ENCODE measurements at places on chromosomes 4 and X.

DNA sequence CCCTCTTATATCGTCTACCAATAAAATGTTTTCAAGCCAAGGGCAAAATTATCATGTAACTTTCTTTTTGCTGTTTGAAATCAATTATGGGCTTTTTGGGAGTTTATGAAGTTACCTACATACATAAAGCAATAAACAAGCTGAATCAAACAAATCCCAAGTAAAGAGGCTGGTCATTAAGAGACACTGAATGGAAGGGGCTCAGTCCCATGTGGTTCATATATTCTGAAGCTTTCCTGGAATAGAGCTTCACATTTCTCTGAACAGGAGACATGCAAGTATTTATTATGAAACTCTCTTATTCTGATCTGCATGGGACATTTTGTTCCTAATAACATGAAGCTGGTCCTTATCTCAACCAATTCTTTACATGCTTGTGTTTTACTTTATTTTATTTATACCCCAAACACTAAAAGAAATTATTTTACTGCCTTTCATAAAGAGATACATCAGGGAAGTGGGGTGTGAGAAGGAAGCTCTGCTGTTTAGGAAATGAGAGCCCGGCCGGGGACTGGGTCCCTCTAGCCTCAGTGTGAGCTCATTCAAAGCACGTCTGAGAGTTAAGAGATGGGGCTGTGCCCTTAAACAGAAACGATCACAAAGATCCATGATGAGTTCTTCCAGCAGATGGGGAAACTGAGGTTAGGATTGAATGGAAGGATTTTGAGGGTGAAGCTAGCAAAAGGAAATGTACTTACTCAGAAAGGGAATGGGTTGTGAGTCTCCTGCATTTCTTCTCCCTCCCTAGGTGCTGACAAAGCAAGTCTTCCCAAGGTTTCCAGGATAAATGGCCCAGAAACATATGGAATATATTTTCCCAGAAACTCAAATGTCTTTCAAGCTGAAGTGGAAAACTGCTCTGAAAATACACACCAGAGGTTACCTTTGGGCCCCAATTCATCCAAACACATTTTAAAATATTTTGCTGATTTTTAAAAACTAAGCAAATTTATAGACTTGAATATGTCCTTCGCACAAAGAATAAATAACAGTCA lies 93.1 kb upstream of the LNX1 start:
- no peak for ATAC-seq

- ATAC-seq, result no peak
Measured at GRCh38 chrX:1380672-1381233, 11.2 kb downstream of the SLC25A6 start.

DNA sequence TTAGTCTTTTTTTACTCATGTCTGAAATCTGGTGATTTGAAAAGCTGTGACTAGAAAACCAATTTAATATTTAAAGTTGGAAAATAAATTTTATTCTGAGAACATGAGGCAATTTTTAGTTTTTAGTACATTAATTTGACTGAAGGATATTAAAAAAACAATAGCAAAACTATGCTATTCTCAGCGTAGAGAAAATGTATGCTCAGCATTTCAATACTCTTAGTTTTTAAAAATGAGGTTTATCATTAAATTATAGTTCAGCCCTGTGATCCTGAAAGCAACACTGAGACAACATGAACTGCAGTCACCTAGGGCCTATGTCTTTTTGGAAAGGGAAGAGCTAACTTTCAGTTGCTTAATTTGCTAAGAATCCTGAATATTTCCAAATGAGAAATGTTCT lies 9.5 kb downstream of the GALNT7 start:
- ATAC-seq, result no peak

DNA sequence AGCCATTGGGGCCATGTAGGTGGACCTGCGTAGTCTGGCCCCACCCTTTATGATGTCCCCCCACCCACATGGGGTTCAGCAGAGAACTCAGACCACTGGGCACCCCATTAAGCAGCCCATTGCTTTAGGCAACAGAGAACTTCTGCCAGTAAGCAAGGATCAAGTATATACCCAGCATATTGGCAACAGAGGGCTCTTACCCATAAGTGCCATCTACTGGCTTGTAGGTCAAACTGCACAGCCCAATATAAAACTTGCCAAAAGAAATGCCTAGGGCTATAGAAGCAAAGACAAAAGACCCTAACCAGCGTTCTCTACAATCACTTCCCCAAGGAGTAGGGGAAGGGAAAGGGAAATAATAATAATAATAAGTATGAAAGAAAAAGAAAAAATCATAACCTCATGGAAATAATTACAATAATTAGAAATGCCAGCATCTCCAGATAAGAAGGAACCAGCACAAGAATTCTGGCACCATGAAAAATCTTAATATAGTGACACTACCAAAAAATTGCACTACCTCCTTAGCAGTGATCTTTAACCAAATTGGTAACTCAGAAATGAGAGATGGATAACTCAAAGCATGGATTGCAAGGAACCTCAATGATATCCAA lies 1090.7 kb downstream of the FAT4 start:
- ATAC-seq, result no peak

DNA sequence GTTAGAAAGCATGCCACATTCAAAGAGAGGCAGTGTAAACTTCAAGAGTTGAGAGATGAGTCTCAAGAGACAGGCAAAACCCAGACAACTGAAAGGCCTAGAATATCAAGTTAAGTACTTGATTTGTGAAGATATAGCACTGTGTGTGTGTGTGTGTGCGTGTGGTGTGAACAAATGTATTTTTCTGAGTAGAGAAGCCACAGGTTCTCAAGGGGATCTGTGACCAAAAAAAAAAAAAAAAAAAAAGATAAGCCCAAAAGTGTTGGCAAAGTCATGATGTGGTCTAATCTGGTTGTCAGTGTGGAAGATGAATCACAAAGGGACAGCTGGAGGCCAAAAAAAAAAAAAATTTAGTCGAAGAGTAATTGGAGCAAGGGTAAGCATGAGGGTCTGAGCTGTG lies 3.9 kb downstream of the RIPPLY1 start:
- ATAC-seq, result no peak

- ATAC-seq, result no peak
Measured at GRCh38 chrX:16867947-16868346, 2.2 kb downstream of the RBBP7 start.

DNA sequence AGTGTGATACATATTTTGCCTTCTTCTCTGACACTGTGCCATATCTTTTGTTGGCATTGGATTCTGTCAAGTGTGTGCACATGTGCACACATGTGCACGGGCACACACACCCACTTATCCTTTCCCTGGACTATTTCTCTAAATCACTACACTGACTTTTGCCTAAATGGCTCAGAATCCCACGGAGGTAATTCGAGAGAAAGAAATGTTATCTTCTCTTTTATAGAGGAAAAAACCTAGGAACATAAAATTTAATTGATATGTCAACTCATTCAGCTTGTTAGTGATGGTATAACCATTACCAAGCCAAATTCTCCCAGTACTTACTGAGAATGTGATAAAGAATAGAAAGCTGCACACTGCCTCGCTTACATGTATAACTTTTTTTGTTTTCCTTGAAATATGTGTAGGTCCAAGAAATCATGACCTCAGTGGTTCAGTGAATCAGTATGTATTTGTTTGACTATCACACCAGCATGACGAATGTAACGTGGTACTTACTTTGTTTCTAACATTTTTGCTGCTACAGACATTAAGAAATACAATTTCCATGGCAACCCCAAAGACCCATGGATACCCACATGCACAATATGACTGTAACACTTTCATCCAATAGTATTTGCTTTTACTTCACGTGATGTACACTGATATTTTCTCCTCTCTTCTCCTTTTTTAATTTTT lies 163.0 kb downstream of the PCDH7 start:
- ATAC-seq, result no peak

DNA sequence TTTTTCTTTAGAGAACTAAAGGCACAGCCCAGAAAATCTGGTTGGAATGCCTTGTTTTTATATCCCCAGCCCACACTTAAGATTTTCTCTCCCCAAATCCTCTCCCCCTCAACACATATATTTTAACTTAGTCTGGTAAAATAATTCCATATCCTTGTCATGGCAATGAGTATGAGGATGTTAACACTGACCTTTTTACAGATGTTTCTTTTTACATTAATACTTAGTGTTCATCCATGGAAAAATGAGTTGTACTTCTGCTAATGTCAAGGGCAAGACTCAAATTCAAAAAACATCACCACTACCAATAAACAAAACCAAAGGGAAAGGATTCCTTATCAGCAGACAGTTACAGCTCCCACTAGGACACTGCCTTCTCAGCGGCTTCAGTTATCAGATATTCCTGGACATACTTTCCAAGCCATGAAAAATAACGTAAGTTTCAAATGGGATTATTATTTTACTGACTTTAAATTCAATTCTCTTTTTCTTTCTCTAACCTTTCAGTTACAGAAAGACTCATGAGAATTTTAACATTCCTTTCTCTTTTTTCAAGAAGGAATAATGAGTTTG lies 83.3 kb downstream of the RASL11B start:
- ATAC-seq, result no peak

GRCh38 chrX:30570505-30570904 lies 7.1 kb downstream of the TASL start:
- ATAC-seq, result no peak

- ATAC-seq, result no peak
Measured at GRCh38 chrX:50618788-50619558, 148.3 kb upstream of the DGKK start.

DNA sequence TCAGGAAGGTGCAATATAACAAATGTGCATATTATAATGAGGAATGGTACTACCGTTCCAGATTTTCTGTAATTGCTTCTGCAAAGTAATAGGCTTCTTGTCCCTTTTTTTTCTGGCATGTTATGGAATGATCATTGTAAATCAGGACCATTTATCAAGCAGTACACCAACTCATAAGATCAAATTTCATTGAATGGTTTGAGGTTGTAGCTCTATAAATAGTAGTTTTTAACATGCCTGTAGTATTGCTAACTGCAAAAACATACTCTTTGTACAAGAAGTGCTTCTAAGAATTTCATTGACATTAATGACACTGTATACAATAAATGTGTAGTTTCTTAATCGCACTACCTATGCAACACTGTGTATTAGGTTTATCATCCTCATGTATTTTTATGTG lies 12.6 kb downstream of the IBSP start:
- no peak for ATAC-seq

GRCh38 chr4:140675599-140676231 lies 80.5 kb downstream of the TBC1D9 start:
- no peak for ATAC-seq

- no peak for ATAC-seq
Measured at GRCh38 chrX:21723084-21723483, 34.8 kb downstream of the SMPX start.

DNA sequence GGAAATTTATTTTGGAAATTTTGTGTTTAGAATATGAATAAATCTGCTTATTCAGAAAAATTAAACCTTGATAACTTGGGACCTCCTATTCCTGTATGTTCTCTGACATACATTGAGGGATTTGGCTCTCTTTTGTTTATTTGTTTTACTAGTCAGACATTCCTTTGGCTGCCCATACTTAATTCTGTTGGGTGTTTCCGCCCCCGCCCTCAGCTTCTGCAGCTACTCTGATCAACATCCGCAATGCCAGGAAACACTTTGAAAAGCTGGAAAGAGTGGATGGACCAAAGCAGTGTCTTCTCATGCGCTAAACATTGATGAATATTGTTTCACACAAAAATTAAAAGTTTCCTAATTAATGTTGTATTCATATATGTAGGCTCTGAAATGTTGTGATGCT lies 40.5 kb downstream of the RRAGB start:
- no peak for ATAC-seq

DNA sequence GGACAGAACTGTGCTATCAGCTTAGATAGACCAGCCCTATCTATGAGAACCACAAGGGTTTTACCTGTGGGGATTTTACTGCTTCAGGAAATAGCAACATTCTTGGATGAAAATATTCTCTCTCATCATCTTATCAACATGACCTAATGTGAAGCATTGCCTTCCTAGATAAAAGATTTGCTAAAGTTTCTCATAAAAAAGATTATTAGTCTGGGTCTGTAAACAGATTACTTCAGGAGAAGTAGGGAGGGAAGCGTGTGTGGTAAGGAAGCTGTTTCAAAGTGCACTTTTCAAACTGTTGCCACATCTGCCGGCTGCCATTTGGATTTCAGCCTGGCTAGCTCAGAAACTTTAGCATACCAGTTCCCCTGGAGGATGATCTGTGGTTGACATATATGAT lies at the start of gene NOX1:
NOX1 (minus strand) TSS at position 35 of the 400 bp plus-strand sequence. CDS start 220 bp downstream, outside the sequence.
- ATAC-seq, result no peak

DNA sequence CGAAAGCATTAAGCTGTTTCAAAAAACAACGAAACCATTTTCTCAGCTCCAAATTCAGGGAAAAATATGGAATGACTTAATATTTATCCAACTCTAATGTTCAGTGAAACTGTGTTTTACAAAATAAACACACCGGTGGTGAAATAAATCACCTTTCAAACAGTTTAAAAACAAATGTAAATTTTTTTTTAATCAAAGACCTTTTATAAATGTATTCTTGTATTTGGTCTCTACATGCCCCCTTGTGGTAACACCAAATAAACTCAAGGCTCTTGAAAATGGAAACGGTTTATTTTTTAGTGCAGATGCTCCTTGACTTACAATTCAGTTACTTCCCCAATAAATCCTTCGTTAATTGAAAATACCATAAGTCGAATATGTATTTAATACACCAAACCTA lies 45.8 kb upstream of the ITM2A start:
- ATAC-seq, result no peak

Data from activated T-helper 17 cell treated with anti-CD3 and anti-CD28 coated beads, Interleukin-2, amount 50 U/mL, for 72 hours (primary cell).